Panc1 (cell line): ENCODE measurements at places on chromosomes 2 and 18. TPM values are rescaled to one million over a fixed set of nuclear protein-coding genes. Genes with fewer than 3 reads are reported as not detected.

The PTPRM gene
- total RNA-seq = 1.6 TPM

The AQP12B gene
- not detected for total RNA-seq

The GPBAR1 gene
- 0.18 TPM for total RNA-seq

The DLX2 gene
- 4.4 TPM for total RNA-seq

The IL1R1 gene
- 7.1 TPM for total RNA-seq

The NCK2 gene
- total RNA-seq = 60.7 TPM

The DPYSL5 gene
- 0.31 TPM for total RNA-seq

The CNTNAP5 gene
- total RNA-seq = not detected

The NT5C1B gene
- not detected for total RNA-seq

The FAM237A gene
- total RNA-seq = not detected

The TNP1 gene
- not detected for total RNA-seq

The TMEM37 gene
- total RNA-seq = 0.28 TPM

The IL37 gene
- not detected for total RNA-seq

The GNLY gene
- not detected for total RNA-seq

The LGALSL gene
- 5.3 TPM for total RNA-seq

The RPRM gene
- total RNA-seq = not detected

The DYNC1I2 gene
- total RNA-seq = 72.8 TPM

The ABCA12 gene
- total RNA-seq = 0.03 TPM
